ENCODE measurements at places on chromosomes 11 and 22. TPM values are rescaled to one million over a fixed set of nuclear protein-coding genes. Genes with fewer than 3 reads are reported as not detected.

DNA sequence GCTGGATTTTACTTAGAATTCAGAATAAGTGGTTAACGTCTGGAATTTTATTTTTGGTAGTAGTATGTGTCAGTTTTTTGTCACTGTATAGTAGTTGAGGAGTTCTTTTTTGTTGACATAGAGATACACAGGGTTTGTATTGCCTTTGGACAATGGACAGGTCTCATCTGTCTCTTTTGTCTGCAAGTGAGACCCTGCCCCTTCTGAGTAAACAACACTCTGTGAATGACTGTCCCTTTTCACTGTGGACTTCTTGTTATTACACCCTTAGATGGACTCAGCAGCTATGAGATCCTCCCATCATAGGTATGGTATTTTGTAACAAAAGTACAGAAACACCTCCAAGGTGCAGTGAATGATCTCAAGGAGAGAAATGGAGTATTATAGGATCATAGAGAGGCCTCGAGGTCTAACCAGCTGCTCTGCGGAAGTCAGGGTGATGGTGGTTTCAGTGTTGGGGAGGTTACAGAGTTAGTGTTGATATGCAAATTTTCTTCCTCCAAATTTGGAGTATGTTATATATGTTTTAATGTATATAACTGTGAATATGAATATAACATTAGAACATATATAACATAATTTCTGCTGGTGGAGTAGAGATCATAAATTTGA is 7.8 kb downstream of the PPP6R3 start:
- H3K36me3 ChIP-seq: no peaks in the 10 kb centered on the region
- H3K27me3 ChIP-seq: no peaks in the 10 kb centered on the region
- peaks cover 41% of the 10 kb centered on the region for H3K4me1 ChIP-seq

DNA sequence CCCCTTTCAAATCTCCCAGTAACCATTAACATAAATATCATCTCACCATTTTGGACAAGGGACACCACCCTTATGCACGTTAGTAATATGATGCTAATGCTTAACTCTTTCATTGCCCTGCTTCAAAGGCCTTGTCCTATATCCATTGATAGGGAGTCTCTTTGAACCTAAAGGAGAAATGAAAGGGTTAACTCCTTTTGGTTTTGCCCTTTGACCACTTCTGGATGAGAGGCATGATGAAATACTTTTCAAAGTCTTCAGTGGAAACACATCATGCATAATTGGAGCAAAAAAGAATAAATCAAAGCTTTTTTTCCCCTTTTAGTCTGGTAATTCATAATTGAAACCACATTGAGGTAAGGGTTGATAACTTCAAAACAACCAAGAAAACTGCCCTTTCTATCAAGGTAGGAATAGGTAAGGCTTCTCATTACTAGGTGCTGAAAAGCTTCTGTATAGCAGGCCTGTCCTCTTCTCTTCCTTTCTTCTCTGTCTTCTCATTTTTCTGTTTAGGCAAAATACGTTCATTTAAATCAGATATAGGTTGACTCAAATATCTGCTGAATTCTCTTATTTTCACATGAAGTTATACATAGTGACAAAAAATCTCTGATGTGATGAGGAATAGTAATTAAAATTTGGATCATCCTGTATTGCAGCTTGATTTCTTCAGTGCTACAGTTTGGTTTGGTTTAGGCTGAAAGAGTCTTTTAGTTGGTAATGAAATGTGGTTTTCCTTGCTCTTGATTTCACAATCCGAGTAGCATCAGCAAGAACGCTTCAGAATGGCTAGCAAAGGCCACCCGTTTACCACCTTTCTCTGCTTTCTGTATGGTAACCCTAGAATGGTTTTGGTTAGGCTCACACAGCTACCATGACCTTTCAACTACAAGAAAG is 94.8 kb downstream of the EXT2 start:
- no peak overlapping the region for H3K4me3 ChIP-seq
- H3K36me3 ChIP-seq: no peaks in the 10 kb centered on the region
- H3K27me3 ChIP-seq: no peaks in the 10 kb centered on the region
- H3K27ac ChIP-seq: no peak overlapping the region

- no peak overlapping the region for H3K4me3 ChIP-seq
- no peaks in the 10 kb centered on the region for H3K36me3 ChIP-seq
- DNase-seq: no peak
- no peaks in the 10 kb centered on the region for H3K4me1 ChIP-seq
- no peaks in the 10 kb centered on the region for H3K27me3 ChIP-seq
- H3K27ac ChIP-seq: no peak overlapping the region
Observed at GRCh38 chr11:34395916-34396550, 38.2 kb upstream of the ABTB2 start.

DNA sequence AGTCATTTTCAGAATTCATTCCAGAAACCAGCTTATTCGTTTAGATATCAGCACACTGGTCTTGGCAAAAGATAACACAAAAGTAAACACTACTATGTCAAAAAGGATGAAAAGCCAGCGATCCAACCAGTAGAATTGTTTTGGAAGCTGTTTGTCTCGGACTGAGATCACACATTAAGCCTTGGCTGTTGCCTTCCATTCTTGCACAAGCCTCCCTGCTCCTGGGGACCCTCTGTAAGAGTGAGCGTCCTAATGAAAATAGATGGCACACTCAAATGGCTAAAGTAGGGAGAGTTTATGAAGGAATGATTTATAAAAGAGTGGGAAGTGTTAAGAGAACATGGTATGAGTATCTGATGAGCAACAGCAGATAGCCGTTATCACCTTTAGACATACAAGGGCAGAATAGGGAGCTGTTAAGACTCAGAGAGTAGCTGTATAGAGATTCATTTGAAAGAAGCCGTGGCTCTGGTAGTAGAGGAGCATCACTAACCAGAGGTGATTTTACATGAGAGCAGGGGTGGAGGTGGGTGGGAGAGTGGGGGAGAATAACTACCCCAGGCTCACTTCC is 25.2 kb downstream of the PDE3B start:
- no peaks in the 10 kb centered on the region for H3K27me3 ChIP-seq
- H3K4me1 ChIP-seq: no peaks in the 10 kb centered on the region
- DNase-seq: no peak
- no peak overlapping the region for H3K27ac ChIP-seq
- no peak overlapping the region for H3K4me3 ChIP-seq
- no peaks in the 10 kb centered on the region for H3K36me3 ChIP-seq

- H3K27ac ChIP-seq: no peak overlapping the region
- H3K4me3 ChIP-seq: no peak overlapping the region
- no peaks in the 10 kb centered on the region for H3K27me3 ChIP-seq
- DNase-seq: no peak
- H3K4me1 ChIP-seq: peaks cover 12% of the 10 kb centered on the region
- no peaks in the 10 kb centered on the region for H3K36me3 ChIP-seq
Observed at GRCh38 chr11:73203322-73203721, 14.8 kb upstream of the P2RY2 start.

SAA4 gene
- total RNA-seq: not detected

LRRC74B gene
- total RNA-seq: not detected

SPON1 gene
- 0.17 TPM for total RNA-seq

All from HCT116 (cell line).